ENCODE measurements at places on chromosomes 7 and 10.

GRCh38 chr7:46290374-46291049 lies 369.4 kb upstream of the IGFBP3 start:
- DNase-seq: no peak

DNA sequence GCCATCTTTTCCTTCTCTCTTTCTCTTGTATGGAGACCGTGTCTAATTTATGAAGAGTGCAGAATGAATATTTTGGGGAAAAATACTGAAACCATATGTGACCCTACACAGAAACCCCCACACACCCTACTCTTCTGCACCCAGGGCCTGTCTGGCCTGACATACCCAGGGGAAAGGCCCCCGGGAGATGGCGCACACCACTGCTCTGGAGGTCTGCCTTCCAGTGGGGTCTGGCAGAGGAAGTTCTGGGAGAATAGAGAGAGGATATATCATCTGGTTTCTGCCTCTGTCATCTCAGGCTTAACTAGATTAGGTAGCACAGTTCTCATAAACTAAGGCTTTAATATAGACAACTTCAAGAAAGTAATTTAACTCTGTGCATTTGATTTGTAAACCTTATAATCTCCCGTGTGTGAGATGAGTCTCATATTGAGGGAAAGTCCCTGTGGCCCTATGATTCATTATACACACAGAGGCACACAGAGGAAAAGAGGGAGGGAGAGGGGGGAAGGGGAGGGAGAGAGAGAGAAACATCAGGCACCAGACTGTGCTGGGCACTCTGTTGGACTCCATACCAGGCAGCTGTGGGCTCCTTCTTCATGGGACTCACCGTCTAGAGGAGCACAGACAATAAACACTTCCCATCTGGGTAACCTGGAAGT lies 123.3 kb downstream of the AOAH start:
- DNase-seq: peak; percentile 58

DNA sequence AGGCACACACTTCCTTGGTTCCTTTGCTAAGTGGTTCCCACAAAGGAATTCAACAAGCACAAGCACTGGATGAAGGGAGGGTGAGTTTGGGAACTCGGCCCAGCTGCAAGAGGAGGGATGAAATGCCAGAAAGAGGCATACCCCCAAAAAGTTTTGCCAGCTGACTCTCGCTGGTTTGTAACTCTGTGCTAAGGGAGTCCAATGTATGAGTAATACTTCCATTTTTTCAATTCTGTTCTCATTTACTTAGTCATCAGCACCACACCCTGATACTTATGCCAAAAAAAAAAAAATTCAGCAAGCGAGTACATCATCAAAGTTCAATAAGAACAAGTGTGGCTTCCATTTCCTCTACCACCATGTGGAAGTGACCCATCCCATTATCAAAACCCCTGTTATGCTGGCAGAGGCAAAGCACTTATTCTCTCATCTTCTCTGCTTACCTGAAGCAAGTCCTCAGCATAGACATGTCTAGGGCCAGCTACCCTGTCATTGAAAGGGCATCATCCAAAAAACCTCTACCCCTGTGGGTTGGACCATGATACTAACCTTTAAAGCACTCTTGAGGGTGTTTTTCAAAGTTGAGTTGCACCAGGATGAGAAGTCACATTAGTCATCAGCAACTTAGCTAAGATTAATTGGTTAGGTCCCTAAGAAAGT lies 6.9 kb upstream of the HYCC1 start:
- no peak for DNase-seq

GRCh38 chr7:142792593-142792992 lies 21.8 kb downstream of the PRSS2 start:
- DNase-seq: no peak

DNA sequence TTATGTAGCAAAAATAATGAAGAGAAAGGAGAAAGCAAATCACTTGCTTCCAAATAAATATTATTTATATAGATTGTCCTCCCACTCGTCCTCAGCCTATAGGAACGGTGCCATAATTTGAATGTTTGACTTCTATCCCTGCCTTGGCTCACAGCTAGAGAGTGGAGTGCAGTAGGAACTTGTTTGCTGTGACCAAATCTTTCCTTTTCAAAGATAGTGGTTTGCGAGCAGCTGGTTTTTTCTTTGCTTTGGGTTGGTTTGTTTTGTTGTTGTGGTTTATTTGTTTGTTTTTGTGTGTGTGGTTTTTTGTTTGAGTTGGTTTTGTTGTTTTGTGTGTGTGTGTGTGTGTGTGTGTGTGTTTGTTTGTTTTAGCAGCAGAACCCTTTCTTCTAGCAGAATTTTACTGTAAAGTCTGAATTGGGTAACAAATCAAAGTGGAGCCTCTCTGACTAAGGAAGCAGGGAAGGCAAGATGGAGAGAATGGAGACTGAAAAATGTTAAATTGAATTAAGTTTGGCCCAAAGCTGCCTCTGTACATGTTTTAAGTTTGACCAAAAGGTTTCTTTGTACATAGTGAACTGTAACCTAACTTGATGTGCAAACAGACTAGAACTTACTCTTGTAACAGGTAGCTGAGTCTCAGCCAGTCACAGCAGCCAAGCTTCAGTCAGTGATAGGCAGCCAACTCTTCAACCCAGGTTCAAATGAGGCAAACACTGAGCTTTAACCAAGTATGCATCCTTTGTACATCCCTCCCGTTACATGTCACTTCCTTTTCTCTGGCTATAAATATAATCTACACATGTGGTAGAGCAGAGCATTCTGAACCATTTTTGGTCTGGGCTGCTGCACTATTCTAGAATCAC lies 149.5 kb upstream of the LRGUK start:
- DNase-seq: no peak

GRCh38 chr10:43138757-43139241 lies 554 bp downstream of the CSGALNACT2 start:
- peak; percentile 38 for DNase-seq

DNA sequence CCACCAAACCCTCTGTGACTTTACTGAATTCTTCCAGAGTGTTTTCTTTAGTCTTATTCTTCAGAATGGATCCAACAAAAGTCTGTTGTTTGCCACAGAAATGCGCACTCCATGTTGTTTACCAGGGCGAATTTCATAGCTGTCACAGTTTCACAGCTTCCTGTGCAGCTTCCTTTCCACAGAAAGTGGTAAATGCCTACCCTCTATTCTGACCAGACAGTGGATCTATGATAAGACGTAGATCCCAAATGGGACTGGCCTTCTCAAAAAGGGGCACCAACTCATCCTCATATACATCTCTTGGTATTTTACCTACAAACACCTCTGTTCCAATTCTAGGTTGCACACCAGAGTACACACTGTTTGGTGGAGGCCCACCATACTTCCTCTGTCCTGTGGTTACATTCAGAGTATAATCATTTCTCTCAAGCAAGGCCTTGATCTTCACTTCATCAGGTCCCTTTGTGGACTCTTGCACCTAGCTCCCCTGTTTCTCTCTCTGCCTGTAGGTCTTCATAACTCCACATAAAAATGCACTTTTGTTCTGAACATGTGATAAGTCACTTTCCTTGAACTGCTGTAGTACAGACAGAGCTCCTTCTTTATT lies 91.7 kb downstream of the MLLT10 start:
- no peak for DNase-seq

DNA sequence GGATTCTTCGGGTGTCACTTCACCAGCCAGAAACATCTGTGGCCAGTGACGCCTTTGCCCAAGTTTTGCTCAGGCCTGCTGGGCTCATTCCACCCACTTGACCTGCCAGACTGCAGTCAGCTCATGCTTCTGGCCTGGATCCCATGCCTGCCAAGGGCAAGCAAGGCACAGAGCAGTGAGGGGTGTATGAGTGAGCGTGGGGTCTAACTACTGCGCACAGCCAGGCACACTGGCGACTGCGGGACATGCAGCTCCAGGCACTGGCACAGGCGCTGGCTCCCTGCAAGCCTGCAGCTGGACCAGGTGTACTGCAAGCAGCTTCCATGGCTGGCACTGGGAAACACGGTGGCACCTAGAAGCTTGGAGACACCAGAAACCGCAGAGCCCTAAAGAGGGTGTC lies 80.1 kb downstream of the MTERF1 start:
- no peak for DNase-seq

DNA sequence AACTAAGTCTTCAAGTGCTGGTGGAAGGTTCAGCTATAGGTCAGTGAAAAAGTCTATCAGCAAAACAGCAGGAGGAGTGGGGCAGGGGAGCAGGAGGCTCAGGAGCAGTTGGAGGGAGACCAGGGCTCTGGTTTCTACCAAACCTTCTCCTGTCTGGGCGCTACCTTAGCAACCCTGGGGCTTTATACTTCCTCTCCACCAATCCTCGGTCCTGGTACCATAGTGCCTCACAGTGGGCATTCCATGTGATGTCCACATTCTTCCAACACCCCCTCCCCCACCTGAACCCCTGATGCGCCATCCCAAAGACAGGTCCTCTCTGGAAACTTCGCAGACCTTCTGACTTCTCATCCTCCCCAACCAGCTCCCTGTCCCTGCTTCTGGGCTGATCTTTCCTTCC lies 25.3 kb upstream of the ACSM6 start:
- DNase-seq: no peak

GRCh38 chr10:2401459-2401858 lies 664.1 kb upstream of the ADARB2 start:
- no peak for DNase-seq

- peak; percentile 67 for DNase-seq
These were observed 72.0 kb downstream of the SLC37A3 start for GRCh38 chr7:140326116-140326928.

GRCh38 chr10:92761571-92761970 lies 71.8 kb downstream of the HHEX start:
- DNase-seq: no peak

- no peak for DNase-seq
These were observed 107.2 kb upstream of the TCF7L2 start for GRCh38 chr10:112842832-112843360.

- peak; percentile 51 for DNase-seq
These were observed 18.7 kb upstream of the ZNF488 start for GRCh38 chr10:47402641-47403301.

GRCh38 chr10:16009785-16010184 lies 149.5 kb upstream of the MINDY3 start:
- DNase-seq: no peak

DNA sequence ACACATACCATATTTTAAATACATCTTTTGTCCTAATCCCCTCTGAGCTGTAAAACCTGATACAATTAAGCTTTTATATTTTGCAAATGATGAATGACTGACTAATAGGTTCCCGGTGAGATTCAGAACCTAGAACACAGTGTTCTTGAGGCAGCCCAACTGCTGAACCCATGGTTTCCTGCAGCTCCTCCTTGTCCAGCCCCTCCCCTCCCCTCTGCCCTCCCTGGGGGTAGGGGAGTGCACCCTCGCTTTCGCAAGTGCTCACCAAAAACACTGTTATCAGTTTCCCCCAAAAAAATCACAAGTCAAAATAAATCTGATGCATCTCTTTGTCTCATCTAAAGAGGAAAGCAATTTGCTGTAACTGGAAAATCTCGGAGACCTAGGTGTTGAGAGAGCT lies 602.8 kb downstream of the KCNMA1 start:
- no peak for DNase-seq

DNA sequence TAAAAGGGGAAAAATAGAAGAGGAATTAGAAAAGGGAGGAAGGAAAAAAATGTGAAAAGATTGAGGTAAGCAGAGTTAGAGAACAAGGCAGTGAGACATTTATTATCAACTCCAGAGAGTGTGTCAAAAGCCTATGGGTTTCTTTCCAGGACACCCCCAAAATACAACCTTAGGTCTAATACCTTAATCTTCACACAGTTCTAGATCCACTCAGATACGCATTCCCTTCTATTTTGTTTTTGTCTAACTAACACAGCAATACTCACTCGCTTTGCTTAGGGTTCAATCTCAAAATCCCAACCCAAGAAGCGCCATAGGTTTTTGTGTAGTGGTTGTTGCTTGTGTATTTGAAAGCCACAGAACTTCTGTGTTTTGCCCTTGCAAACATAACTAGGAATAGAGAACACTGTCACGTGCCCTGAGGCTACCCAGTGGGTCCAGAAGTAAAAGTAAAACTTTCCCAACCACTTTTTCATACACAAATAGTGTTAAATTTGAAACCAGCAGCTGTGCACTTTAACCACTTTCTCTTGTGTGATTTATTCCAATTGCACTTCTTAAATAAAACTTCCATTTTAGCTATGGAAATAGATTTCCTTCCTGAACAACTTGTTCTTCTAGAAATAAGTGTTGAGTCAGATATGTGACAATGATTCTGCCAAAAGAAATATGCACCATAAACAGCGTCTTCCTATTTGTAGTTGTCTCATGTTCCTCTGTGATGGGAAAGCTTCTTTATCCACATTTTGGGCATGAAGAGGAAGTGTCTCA lies 414.7 kb upstream of the GHITM start:
- no peak for DNase-seq

DNA sequence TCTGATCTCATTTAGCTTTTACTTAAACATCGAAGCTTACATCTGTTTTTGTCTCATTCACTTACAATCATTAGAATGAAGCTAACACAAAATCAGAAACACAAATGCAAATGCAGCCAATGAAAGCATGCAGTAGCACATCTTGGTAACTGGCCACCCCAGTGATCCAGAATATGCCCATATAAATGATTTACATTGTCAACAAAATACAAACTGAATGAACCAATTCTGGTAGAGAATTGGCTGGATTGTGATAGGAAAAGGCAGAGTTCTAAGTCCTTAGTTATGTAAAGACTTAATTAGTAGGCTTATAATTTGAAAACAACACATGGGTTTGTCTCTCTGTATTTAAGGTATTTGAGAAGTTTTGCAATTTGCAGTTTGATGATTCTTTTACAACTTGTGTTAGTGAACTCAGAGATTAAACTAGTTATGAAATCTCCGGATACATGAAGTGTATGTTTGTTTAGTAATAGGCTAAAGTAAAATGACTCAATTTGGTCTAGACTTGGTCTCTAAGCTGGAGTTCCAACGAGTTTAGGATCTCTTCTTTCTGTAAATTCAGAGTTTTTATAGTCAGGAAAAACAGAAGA lies 21.2 kb downstream of the TECTB start:
- DNase-seq: no peak

DNA sequence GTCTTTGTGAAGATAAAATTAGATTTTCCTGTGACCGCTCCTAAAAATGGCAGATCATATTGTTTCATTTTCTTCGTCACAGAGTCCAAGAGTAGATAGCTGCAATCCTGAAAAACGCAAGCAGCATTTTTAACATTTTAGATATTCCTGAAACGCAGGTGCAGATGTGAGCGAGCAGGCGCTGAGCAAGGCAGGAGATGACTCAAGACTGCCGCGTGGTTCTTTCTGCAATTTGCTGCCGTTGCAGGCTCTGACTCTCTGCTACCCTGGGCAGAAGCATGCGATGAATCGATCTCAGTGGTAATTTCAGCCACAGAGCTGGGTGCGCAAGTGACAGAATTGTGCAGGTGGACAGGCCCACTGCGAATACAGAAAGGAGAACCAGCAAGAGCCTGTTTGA lies 331.9 kb downstream of the ACTR3B start:
- DNase-seq: no peak

All from A549 (cell line).